ENCODE measurements at places on chromosomes 11 and 22. TPM values are rescaled to one million over a fixed set of nuclear protein-coding genes. Genes with fewer than 3 reads are reported as not detected.
A peak's percentile ranks its signal among the peaks of the same experiment; 100 is the strongest.

DNA sequence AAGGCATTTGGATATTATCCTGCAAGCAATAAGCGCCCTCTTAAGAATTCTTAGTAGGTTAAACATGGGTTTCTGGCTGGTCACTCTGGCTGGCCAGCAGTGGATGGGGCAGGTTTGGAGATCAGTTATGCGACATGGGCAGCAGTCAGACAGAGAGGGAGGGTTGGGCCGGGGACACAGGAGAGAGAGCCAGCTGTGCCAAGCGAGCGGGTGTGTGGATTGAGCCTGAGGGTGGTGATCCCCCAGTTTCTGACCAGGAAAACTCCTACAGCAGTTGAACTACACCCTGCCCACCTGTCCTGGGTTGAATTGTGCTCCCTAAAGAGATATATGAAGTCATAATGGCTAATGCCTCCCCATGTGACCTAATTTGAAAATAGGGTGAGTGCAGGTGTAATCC lies 671.2 kb downstream of the TBC1D22A start:
- DNase-seq: peak; percentile 38

GRCh38 chr22:23565305-23565914 lies 14.7 kb downstream of the IGLL1 start:
- DNase-seq: no peak

- DNase-seq: no peak
Observed at GRCh38 chr11:94275961-94276360, 28.4 kb upstream of the IZUMO1R start.

GRCh38 chr11:89613911-89614310 lies 96.2 kb upstream of the TRIM77 start:
- no peak for DNase-seq

DNA sequence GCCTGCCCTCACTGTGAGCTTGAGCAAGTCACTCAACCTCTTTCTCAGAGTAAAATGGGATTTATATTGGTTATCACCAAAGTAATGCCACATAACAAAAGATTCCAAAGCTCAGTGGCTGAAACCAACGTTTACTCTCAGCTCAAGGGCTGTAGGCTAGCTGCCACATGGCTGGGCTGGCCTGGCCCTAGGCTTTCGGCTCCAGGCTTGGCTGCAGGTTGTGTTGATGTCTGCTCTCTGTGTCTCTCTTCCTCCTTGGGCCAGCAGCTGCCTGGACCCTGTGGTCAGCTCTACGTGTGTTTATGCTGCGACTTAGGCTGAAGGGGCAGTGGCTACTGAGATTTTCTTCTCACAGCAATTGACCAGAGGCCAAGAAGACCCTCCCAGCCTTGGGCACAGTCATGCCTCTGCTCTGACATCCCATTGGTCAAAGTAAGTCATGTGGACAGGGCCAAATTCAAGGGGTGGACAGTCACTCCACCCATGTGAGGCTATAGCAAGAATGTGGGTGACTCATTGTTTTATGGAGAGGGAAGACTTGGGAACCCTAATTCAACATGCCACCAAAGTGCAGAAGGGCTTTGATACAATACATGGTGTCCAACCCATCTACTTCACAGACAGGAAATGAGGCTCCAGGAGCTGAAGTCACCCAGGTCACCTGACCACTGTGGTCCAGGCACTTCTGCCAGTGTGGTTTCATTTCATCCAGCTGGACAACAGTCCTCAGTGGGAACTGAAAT lies 90.6 kb downstream of the TSPAN18 start:
- DNase-seq: no peak

DNA sequence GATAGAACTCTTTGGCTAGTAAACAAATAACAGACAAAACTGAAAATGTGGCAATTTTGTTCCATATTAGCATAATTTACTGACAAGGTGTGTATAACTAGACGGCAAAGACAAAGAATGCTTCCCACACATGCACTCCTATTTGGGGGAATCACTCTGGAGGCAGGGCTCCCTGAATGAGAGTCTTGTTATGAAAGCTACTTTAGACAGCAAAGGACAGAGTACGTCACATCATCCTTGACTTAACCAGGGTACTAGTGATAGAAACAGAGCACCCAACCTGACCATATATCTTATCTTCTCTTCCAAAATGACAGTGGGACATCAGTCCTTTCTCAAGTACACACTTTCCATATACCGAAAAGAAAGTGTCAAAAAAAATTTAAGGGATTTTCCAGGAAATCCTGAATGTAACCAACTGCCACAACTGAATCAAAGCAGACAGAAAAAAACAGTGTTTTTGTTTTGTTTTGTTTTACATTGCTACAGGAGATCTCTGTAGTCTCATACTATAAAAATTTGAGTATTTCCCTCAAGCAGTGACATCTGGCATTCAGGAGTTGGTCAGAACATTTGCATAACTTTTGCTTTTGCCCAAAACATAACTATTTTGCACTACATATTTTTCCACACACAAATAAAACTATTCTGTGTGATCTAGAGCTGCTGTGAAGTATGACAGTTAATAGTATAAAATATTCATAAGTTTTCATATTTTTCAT lies 98.9 kb downstream of the ARHGAP20 start:
- no peak for DNase-seq

Gene TMEM121B
- 0.48 TPM for total RNA-seq

Gene RFPL1
- total RNA-seq: not detected

Gene ASRGL1
- total RNA-seq: 2.4 TPM

Gene CENATAC
- total RNA-seq: 31.6 TPM

Gene SYT12
- 1.7 TPM for total RNA-seq

Gene INCENP
- 27.7 TPM for total RNA-seq

Data from osteocyte (in vitro differentiated cells).